ENCODE measurements at places on chromosomes 5 and 9. TPM values are rescaled to one million over a fixed set of nuclear protein-coding genes. Genes with fewer than 3 reads are reported as not detected.

HRCT1 gene
- not detected for total RNA-seq

ZSWIM6 gene
- total RNA-seq, result 10.5 TPM

LCP2 gene
- 450 TPM for total RNA-seq

CYLC2 gene
- not detected for total RNA-seq

CCNB1 gene
- total RNA-seq, result 5.2 TPM

ERP44 gene
- total RNA-seq, result 15.4 TPM

Data from natural killer cell (primary cell).